ENCODE measurements at places on chromosomes 12 and 14.

DNA sequence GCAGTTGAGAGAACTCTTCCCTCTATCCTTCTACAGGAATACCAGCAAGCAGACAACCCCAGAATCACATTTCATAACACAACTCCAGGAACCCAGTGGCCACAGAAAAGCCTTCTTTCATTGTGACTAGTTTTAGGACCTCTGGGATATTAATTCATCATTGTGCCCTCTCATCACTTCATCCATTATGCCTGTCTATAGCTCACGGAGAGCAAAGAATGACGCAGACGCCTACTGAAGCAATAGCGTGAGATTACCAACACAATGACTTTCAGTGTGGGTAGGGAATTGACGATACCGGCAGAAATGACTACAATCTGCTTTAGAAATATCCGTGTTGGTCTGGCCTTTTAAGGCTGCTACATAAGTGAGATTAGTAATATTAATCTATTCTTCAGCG lies 158.1 kb upstream of the FOXG1 start:
- no peaks in the 10 kb centered on the region for H3K36me3 ChIP-seq
- no peak overlapping the region for H3K4me3 ChIP-seq
- no peak overlapping the region for H3K27ac ChIP-seq
- no peak for DNase-seq
- H3K4me1 ChIP-seq = no peaks in the 10 kb centered on the region

GRCh38 chr12:61757831-61758505 lies 502.2 kb upstream of the USP15 start:
- H3K4me3 ChIP-seq = no peak overlapping the region
- DNase-seq = no peak
- no peaks in the 10 kb centered on the region for H3K27me3 ChIP-seq
- H3K4me1 ChIP-seq = no peaks in the 10 kb centered on the region
- no peaks in the 10 kb centered on the region for H3K36me3 ChIP-seq

DNA sequence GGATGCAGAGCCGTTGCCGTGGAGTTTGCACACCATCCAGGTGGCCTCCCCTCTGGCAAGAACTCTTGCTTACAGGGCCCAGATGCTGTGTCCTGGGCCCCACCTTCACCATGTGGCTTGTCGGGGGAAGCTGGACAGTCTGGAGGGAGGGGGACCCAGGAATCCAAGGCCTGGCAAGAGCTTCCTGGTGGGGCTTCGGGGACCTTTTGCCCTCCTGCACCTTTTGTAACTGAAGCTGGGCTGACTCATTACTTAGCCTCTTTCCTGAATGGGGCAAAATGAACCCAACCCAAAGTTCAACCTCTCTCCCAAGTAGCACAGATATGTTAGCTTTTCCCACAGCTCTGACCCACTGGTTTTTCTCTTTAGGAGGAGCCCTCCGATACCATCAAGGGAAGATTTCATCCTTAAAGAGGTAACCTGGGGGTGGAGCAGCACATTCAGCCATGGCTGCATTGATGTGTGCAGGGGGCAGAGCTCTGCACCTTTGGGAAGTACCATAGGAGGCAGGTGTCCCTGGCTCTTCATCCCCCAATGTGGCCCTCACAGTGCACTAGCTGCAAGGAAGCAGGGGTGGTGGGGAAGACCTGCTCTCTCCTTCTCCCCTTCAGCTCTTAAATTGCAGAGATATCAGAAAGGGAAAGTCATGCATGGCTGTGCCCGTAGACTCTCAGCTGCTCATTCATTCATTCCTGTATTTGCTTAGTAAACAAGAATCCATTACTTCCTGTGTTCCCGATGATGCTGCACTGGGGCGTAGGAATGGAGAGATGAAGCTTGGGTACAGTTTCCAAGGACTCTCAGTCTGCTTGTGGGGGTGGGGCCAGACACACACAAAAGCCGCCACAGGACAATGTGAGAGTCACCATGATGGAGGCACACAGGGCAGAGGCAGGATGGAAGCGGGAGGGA lies 13.0 kb downstream of the MVK start:
- H3K27ac ChIP-seq = no peak overlapping the region
- no peak overlapping the region for H3K4me3 ChIP-seq
- no peak for DNase-seq
- no peaks in the 10 kb centered on the region for H3K27me3 ChIP-seq
- H3K36me3 ChIP-seq = peaks cover 9% of the 10 kb centered on the region

- DNase-seq = no peak
- H3K4me1 ChIP-seq = peaks cover 17% of the 10 kb centered on the region
Measured at GRCh38 chr12:132556216-132556615, 54.2 kb downstream of the LRCOL1 start.

DNA sequence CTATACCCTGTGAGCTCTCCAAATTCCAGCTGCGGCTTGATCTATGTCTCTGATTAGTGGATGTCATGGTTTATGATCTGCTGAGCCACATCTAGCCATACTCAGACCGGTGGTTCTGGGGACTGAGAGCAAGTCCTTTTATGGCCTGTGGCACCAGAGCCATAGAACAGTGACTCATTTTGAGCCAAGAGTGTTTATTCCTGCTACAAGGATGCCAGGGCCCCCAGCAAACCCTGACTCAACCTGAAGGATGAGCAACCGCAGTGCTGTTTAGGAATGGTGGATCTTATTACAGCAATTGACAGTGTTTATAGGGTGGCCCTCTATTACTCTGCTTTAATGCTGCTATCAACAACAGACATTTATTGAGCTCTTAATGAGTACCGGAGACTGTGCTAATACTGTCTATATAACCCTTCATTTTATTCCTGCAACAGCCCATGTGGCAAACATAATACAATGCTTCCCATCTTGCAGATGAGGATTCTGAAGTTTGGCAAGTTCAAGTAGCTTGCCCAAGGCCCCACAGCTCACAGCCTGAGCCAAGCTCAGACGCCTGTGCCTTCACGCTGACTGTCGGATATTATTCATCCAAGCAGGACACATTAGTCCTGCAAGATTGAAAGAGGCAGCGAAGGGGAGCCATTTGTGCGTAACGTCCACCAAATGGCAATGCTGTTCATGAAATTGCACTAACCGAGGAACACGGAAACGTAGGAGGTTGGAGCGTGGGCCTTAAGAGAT lies 273.6 kb upstream of the PWP1 start:
- peaks cover 6% of the 10 kb centered on the region for H3K36me3 ChIP-seq
- no peak for DNase-seq
- H3K4me1 ChIP-seq = no peaks in the 10 kb centered on the region
- H3K27ac ChIP-seq = no peak overlapping the region
- H3K4me3 ChIP-seq = no peak overlapping the region
- no peaks in the 10 kb centered on the region for H3K27me3 ChIP-seq
